ENCODE measurements at places on chromosomes 7 and 10. TPM values are rescaled to one million over a fixed set of nuclear protein-coding genes. Genes with fewer than 3 reads are reported as not detected.

DNA sequence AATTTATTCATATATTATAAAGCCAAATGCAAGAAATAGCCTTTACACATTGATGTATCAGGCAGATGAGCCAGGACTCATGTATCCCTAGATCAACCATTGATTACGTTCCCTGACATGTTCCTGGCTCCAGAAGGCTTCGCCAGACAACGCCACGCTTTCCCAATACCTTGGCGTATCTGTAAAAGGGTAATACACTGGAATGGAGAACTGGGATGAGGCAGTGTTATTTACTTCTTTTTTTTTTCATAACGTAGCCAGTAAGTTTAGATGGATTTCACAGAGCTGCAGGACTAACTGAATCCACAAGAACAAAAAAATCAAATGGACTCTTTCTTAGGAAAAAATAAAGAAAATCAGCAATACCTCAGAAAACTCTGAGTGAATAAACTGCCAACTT lies 588.1 kb upstream of the SEMA3D start:
- no peak overlapping the region for H3K4me3 ChIP-seq
- no peaks in the 10 kb centered on the region for H3K4me1 ChIP-seq
- H3K27me3 ChIP-seq: no peaks in the 10 kb centered on the region

GRCh38 chr7:76063114-76063513 lies 15.2 kb downstream of the MDH2 start:
- no peaks in the 10 kb centered on the region for H3K27me3 ChIP-seq
- peaks cover 2% of the 10 kb centered on the region for H3K4me1 ChIP-seq
- peaks cover 42% of the 10 kb centered on the region for H3K36me3 ChIP-seq
- H3K27ac ChIP-seq: no peak overlapping the region

DNA sequence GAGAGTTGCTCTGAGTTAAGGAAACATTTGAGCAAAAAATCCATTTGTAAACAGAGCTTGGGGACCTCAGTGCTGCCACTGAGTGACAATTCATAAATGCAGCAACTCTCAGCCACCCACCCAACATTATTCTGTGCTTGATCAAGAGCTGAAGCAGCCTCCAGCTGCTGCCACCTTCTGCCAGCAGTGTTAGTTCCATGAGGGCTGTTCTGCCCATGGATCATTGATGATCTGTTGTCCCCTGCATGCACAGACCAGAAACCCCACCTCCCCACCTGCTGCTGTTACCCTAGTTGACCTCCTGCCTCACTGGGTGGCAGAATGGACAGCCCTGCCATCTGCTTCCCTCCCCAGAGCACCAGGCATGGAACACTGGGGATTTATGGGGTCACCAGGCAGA lies 305.4 kb downstream of the KCNMA1 start:
- H3K36me3 ChIP-seq: no peaks in the 10 kb centered on the region
- H3K4me3 ChIP-seq: no peak overlapping the region
- no peak overlapping the region for H3K27ac ChIP-seq

DNA sequence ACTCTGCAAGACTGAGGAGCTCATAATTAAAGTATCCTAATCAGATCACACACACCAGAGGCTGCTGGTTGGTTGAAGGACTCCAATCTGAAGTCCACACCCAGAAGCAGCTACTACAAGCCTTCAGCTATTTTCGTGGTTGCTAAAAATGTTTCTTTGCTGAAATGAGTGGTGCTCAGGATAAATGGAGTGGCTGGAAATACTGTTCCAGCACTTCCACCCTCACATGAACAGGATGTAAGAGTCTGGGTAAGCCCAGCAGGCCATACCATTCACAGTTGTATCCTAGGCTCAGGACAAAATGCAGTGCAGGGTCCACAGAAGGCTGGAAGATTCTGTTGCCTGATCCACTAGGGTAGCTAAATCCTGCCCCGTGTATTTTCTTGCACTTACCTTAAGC lies 34.1 kb downstream of the AFAP1L2 start:
- H3K36me3 ChIP-seq: no peaks in the 10 kb centered on the region
- H3K4me1 ChIP-seq: peaks cover 5% of the 10 kb centered on the region

GRCh38 chr10:87927091-87927490 lies 63.7 kb downstream of the PTEN start:
- H3K36me3 ChIP-seq: no peaks in the 10 kb centered on the region
- no peak overlapping the region for H3K27ac ChIP-seq
- H3K4me3 ChIP-seq: no peak overlapping the region

GRCh38 chr10:95730233-95730632 lies 25.7 kb upstream of the ENTPD1 start:
- H3K27ac ChIP-seq: no peak overlapping the region
- no peak for DNase-seq
- H3K36me3 ChIP-seq: no peaks in the 10 kb centered on the region

- no peaks in the 10 kb centered on the region for H3K36me3 ChIP-seq
- H3K27ac ChIP-seq: peak overlapping the region; percentile 97
- H3K27me3 ChIP-seq: no peaks in the 10 kb centered on the region
- H3K4me3 ChIP-seq: peak overlapping the region; percentile 22
- H3K4me1 ChIP-seq: peaks cover 32% of the 10 kb centered on the region
Measured at GRCh38 chr7:101121991-101122932, 4.6 kb upstream of the SERPINE1 start.

DNA sequence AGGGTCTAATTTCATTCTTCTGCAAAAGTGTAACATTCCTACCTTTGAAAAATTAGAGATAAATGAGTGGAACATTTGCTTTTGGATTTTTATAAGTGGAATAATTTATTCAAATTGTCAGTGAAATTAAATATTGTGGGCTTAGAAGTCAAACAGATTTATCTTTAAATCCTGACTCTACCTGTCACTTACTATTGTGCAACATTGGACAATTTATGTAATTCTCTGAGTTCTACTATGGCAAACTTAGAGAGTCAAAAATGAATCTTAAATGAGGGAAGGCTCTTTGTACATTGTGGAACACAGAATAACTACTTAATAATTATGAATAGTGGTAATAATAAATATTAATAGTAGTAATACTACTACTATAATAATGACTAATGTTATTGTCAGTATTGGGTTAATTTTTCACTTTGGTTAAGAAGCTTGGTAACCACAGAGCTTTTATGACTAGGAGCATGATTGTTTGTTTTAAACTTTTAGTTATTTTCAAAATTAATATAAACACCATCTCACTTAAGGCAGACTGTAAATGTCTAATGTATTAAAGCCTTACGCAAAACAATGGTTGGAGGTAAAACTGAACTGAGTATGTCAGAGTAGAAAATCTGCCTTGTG lies 70.0 kb downstream of the PRKG1 start:
- H3K4me3 ChIP-seq: no peak overlapping the region
- H3K27ac ChIP-seq: no peak overlapping the region
- no peaks in the 10 kb centered on the region for H3K4me1 ChIP-seq
- DNase-seq: no peak
- no peaks in the 10 kb centered on the region for H3K27me3 ChIP-seq

DNA sequence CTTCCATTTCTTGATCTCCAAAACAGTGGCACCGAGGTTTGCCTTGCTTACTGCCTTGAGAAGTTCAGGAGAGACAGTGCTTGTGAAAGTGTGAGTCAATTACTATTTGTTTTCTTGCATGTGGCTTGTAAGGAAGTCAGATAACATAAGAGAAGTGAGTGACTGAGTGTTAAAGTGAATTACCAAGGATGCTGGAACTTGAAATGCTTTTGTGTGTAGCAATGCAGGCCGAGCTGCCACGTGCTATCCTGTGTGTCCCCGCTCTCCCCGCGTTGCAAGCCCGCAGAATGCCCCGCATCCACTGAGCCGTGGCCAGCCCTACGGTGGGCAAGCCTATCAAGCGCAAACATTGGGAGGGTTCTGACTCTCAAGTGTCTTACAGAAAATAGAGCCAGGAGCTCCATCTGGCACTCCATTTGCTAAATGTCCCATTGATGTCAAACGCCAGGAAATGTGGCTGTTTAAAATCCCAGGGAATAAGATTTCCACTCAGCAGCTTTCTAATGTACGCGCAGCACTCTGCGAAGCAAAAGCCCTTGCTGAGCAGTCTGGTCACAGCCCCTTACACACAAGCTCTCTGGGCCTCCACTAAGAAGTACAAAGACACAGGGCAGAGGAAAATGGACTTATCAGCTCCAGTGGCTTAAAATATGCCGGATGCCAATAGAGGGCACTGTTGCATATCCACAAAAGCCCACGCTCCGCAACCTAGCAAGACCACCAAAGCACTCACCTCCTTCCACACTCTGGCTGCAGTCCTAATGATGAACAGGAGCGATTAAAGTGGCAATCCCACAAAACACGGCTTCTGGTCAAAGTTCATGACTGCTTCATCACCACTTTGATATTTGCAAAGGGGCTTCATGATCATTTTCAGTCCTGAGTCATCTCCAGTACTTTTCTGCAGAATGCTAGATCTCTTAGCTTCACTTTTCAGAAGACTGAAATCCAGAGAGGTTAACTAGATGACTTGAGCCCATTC lies 158.0 kb upstream of the ITGB1 start:
- H3K36me3 ChIP-seq: no peaks in the 10 kb centered on the region
- H3K27me3 ChIP-seq: no peaks in the 10 kb centered on the region
- H3K27ac ChIP-seq: peak overlapping the region; percentile 14
- H3K4me3 ChIP-seq: no peak overlapping the region

DNA sequence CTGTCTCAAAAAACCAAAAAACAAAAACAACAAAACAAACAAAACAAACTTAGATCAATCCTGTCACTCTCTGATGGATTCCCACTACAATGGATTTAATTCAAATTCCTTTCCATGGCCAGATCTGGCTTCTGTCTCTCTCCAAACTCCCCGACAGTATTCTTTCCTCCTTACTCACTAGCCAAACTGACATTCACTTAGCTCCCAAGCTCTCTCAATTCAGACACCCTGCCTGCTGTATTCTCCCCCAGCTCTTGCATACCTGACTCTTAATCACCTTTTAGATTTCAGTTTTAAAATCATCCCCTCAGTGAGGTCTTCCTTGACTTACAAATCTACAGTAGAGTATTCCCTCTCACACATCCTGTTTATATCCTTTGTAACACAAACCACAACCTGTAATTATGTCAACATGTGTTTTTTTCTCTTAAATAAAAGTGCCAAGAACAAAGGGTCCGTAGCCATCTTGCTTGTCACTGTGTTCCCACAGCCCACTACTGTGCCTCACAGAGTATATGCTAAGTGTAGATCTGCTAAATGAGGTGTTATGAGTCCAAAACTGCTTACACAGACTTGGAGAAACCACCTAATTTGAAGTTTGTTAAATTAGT lies 14.4 kb downstream of the HERPUD2 start:
- H3K27ac ChIP-seq: no peak overlapping the region
- H3K4me1 ChIP-seq: no peaks in the 10 kb centered on the region
- no peaks in the 10 kb centered on the region for H3K36me3 ChIP-seq
- no peak overlapping the region for H3K4me3 ChIP-seq

The TBX20 gene
- not detected for total RNA-seq
